ENCODE measurements at places on chromosomes 4 and X.

GRCh38 chr4:35500812-35501211, 743.5 kb downstream of the ARAP2 start:
- no peak for DNase-seq

GRCh38 chr4:2537011-2537830, 774 bp downstream of the FAM193A start:
- peak; percentile 81 for DNase-seq

- DNase-seq = no peak
These were observed 1.1 kb downstream of the RPS6KA6 start for GRCh38 chrX:84186603-84187532.

DNA sequence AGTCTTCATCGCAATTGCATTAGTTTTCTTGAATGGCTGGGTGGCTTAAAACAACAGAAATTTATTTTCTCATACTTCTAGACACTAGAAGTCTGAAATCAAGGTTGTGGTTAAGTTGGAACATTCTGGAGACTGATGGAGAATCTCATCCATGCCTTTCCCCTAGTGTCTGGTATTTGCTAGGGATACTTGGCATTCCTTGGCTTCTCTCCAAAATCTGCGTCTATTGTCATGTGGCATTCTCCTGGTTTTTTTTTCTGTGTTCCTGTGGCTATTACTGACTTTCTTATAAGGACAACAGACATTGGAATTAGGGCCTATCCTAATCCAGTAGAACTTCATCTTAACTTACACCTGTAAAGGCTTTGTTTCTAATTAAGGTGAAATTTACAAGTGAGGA, 272.8 kb upstream of the EPHA5 start:
- DNase-seq = no peak

- DNase-seq = peak; percentile 15
These were observed 250.7 kb downstream of the NAP1L3 start for GRCh38 chrX:93422693-93423092.

DNA sequence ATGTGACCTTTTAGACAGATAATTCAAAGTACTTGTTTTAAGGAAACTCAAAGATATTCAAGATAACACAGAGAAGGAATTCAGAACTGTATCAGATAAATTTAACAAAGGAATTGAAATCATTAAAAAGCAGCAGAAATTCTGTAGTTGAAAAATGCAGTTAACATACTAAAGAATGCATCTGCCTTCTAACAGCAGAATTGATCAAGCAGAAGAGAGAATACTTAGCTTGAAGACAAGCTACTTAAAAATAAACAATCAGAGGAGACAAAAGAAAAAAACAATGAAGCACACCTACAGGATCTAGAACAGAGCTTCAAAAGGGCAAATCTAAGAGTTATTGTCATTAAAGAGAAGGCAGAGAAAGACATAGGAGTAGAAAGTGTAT, 123.0 kb upstream of the TET2 start:
- no peak for DNase-seq

DNA sequence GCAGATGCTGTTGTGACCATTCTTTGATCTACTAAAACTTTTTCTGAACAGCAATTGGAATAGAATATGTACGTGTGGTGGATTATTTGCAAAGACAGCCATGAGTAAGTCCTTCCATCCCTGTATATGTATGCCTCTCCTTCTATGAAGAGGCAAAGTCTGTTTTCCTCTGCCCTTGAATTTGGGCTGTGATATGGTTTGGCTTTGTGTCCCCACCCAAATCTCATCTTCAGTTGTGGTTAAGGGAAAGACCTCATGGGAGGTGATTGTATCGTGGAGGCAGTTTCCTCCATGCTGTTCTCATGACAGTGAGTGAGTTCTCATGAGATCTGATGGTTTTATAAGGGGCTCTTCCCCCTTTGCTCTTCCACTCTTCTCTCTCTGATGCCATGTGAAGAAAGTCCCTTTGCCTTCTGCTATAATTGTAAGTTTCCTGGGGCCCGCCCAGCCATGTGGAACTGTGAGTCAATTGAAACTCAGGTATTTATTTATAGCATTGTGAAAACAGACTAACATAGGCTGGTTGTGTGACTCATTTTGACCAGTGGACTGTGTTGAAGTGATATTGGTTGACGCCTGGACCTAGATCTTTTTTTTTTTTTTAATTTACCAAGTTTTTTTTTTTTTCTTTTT, 108.3 kb upstream of the CAMK2D start:
- no peak for DNase-seq

DNA sequence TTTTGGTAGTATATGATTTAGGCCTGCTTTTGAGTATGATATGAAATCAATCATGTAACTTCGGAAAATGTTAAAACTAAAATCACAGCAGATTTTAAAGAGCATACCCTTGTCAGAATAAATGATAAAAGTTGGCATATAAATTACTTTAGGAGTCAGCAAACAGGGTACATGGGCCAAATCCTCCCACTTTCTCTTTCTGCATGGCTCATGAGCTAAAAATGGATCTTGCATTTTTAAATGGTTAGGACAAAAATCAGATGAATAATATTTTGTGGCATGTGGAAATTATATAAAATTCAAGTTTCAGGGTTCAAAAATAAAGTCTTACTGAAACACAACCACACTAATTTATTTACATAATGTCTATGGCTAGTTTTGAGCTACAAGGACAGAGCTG, 214.9 kb downstream of the GASK1B start:
- no peak for DNase-seq

- peak; percentile 48 for DNase-seq
These were observed 42.2 kb upstream of the CXCL8 start for GRCh38 chr4:73698217-73698616.

DNA sequence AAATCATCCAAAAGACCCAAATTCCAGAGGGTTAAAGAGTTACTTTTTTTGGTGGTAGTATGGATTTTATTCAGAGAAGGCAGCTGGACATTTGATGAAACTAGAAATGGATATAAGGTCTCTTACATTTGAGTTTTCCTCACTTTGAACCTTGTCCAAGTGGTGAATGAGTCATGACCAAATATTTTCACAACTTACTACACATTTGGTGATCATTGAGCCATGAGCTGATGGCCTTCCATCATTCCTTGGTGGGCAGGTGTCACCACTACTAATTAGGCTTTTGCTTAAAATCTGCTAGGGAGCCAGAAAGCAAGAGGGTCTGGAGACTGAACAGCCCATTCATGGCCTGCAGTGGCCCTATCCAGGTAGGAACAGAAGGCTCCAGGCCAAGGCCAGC, 620.2 kb upstream of the INTU start:
- no peak for DNase-seq

DNA sequence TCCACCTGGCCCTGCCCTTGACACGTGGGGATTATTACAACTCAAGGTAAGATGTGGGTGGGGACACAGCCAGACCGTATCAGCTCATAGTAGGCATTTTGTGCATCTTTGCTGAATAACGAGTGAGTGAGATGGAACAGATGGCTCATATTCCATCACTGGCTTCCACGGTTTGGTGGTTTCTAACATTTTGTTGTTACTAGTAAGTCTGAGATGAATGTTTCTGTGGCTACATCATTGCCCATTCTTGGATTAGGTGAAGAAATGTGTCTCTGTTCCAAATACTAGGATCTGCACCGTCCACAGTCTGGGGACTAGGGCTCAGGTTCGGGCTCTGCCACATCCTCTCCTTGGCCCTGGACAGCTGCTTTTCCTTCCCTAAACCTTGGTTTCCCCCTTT, 3.6 kb downstream of the ABLIM2 start:
- no peak for DNase-seq

GRCh38 chr4:185096032-185096653, 46.9 kb upstream of the SLC25A4 start:
- peak; percentile 62 for DNase-seq

DNA sequence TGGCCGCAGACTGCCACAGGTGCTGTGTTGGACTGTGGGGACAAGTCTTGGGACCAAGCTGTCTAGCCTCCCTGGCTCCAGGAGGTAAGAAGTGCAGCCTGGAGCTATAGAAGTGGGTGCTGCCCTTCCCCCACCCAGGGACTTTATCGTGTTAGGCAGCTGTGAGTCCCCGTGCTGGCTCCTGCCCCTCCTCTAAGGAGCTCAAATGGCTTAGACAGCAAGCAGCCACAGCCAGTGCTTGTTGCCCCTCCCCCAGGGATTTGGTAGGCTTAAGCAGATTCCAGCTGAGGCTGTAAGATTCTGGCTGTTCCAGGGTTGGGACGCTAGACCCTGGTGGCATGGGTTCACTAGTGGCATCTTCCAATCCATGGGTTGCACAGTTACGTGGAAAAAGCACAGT, 979.4 kb upstream of the PCDH10 start:
- DNase-seq = no peak

DNA sequence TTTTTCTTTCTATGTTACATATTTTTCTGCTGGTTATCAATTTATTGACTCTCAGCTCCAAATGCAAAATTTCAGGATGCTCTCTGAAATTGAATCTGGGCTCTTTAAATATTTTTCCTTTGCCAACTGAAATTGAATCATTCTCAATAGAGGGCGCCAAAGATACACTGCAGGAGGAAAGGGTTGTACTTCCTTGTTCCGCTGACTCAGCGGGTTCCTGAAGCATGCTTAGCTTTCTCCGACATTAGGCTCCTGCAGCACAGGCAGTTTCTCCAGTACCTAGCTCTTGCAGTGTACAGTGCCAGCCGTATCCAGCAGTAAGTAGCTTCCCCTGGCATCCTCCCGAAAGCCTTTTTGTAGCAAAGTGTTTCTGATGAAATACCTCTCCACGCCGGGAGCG, 28.8 kb upstream of the CFAP47 start:
- peak; percentile 40 for DNase-seq

DNA sequence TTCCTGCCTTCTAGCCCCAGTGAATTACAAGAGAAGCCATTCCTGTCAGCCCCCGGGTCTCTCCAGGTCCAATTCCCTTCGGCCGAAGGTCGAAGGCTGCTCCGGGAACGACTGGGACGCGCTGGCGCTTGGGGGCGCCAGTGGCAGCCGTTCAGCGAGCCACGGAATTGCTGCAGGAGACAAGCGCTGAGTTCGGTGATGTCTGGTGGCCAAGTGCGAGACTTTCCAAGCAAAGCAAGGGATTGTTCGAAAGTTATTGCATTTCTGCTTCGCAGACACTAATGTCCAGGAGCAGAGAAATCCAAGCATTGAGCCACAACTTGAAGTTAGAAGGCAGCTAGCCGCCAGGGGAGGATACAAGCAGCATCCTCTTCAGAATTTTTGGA, 1.1 kb upstream of the DKK2 start:
- no peak for DNase-seq

DNA sequence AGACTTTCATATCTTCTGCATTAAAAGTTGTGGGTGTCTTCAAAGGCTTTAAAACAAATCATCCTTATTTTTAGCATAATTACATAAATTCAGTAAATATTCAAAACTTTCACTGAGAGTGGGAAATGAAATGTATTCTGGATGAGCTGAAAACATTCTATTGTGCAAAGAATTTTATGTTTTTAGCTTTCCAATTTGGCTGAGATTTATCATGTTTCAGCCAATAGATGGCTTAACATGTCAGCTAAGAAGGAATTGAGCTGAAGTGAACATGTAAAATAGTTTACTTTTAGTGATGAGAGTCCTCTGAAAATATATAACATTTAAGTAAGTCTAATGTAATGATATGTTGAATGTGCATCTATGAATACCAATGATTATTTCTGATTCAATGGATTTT, 213.5 kb upstream of the GIMD1 start:
- no peak for DNase-seq

- no peak for DNase-seq
These were observed 24.8 kb upstream of the UXT start for GRCh38 chrX:47683829-47684205.

- no peak for DNase-seq
These were observed 3.9 kb downstream of the SHISA3 start for GRCh38 chr4:42401171-42401570.

DNA sequence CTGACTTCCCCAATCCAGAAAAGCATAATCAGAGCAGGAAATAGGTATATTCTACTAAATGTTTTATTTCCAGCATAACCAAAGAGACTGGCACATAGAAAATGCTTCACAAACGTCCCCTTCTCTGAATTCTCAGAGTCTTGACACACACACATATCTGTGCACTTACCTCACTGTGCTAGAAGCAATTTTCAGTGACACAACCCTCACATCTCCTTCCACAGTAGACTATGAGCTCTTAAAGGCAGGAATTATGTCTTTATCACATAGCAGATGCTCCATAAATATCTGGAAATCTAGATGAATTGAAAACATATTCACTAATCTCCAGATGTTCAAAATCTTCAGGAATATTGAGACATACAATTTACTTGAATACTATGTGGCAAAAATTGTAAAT, 5.9 kb downstream of the SOWAHB start:
- DNase-seq = no peak

GRCh38 chr4:139282721-139283075, 2.7 kb upstream of the MGARP start:
- no peak for DNase-seq

- no peak for DNase-seq
These were observed 41.3 kb downstream of the C4orf50 start for GRCh38 chr4:5976921-5977320.

- DNase-seq = no peak
These were observed 4.5 kb downstream of the DDX3X start for GRCh38 chrX:41338436-41338835.

GRCh38 chr4:156493858-156494257, 477.7 kb downstream of the PDGFC start:
- no peak for DNase-seq

DNA sequence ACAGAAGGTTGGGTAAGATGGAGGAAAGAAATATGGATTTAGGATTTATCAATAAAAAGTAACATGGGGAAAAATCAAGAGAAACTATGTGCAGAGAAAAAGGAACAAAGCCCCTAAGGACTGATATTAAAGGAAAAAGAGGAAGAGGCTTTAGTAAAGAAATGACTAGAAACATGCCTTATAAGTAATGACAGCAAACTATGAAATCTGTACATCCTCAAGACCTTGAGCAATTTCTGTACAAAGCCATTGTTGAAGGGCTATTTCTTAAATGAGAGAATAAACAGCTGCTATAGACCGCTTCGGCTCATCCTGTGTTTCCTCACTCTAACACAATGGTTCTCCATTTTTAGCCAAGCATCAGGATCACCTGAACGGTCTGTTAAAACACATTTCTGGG, 180.3 kb upstream of the ATOH1 start:
- DNase-seq = no peak

- DNase-seq = no peak
These were observed 220.3 kb downstream of the CHIC2 start for GRCh38 chr4:53844133-53844532.

DNA sequence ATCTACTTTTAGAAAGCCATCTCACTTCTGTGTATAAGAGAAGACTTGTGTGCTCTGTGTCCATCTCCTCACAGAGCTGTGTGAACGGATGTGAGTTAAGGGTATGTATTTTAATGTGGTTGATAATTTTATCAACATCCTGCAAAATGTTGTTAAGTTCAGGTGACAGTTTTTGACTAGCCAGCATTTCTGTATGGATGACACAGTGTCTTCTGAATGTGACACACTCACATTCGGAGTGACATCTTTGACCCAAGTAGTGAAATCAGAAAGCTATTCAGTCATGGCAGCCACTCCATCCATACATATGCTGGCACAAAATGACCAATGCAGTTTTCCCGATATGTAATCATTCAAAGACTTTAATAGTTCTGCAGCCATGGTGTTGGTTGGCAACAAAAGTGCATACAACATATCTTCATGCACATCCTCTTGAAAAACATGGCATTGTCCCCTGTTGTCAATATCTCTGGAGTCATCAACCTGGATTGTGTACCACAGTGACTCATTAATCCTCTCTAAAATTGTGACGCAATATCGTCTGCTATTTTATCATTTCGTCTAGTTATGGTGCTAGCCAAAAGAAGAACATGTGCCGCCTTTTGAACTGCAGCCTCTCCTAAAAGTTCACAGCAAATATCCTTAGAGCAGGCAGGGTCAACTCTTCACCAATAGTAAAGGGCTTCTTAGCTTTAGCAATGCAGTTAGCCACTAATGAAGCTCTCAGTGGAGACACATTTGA, 6.8 kb upstream of the FGF2 start:
- no peak for DNase-seq
